Esophagus squamous epithelium (tissue), 5 donors: ENCODE measurements at places on chromosomes 11 and 22.

DNA sequence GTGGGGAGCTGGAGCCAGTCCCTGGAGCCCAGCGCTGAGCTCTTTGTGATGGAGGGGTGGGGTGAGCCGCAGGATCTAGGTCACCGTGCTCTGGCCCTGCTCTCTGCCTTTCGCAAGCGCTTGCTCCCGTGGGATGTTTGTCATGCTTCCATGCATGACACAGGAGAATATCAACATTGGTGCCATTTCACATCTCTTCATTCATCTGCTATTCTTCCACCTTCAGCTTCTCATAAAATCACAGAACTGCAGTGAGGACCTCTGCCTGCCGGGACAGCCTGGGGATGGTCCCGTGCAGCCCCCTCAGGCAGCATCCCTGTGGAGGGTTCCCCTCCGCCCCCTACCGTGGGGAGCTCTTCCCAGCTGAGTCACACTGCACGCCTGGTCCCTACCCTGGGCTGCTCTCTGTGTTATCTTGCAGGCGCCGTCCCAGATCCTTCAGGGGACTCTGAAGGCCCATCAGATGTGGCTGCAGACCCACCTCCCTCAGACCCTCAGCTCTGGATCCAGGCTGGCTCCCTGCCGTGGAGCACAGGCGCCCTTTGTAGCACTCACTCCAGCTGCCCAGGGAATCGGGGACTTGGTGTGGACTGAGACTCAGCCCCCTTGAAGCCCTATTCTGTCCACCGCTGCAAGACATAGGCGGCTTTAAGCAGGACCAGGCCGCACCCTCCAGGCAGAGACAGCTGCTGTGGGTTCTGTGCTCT lies 5.1 kb upstream of the SEPTIN5 start:
- DNase-seq, result no peak

DNA sequence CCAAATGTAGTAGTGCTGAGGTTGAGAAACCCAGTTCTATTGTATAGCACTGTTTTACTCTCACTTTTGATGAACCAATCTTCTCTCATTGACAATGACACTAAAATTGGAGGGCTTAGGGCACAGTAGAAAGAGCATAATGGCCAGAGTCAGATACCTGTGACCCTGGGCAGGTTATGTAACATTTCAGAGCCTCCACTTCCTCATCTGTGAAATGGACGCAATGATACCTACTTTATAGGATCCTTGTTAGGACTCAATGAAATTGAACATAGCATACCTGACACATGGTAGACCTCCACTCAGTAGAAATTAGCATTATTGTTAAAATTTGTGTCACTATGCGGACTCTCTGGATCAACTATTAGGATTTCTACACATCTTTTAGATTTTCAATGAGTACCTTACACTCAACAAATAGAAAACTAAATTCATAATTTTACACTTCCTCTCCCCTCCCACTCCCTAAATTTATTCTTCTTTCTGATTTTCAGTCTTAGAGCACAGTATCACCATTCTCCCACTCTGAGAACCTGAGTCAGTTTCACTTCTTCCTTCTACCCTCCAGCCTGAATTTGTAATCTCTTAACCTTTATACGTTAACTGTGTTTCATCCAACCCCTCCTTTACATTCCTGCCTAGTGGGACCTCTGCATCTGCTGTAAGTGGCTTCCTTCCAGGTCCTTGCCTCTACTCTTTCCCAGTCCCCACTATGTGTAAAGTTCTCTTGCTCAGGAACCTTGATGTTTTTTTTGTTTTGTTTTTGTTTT lies 78.3 kb downstream of the MICAL2 start:
- no peak for DNase-seq

DNA sequence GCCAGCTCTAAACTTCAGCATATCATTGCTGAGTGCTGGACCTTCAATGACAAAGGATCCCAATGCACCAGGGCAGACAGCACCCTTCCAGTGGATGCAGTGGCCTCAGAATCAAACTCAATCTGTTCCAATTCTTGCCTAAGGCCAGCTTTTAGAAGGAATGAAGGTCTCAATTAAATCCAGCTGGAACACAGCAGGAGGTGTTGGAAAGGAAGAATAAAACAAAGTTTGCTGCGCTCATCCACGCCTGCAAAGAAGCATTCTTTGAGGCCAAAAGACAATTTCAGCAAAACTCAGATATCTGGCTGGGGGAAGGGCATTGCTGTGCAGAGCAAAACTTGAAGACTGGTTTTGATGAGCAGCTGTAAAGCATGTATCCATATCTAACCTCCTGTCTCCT lies 120.7 kb downstream of the CCDC81 start:
- DNase-seq, result no peak

- DNase-seq, result no peak
Observed at GRCh38 chr11:130672911-130673310, 224.5 kb downstream of the ADAMTS15 start.

- no peak for DNase-seq
Observed at GRCh38 chr11:59184691-59185339, 12.9 kb downstream of the DTX4 start.

- no peak for DNase-seq
Observed at GRCh38 chr11:70272009-70272408, 1.5 kb downstream of the PPFIA1 start.

- DNase-seq, result no peak
Observed at GRCh38 chr11:117629891-117630538, 167.0 kb downstream of the DSCAML1 start.

DNA sequence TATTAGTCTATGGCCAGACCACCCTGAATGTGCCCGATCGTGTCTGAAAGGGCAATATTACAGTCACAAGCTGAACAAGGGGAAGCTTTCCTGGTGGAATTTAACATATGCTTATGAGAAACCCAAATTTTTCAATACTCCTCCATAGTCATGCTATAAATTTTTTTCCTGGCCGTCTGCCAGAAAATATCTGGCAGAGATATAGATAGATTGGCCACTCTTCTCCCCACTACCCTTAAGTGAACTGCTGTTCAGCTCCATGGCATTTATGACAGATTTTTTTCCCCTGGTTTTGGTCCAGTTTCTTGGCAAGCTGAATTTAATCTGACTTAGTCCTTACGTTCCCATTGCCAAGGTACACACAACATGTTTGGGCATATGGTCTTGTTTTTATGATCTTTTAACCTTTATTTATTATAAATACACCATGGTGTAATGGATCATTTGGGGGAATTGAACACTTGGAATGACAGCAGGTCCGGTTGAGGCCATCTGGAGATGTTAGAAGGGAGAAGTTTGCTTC lies 328.5 kb downstream of the CNTN5 start:
- no peak for DNase-seq

- no peak for DNase-seq
Observed at GRCh38 chr11:102940714-102941588, 14.6 kb downstream of the MMP13 start.

GRCh38 chr11:119895981-119896380 lies 167.0 kb upstream of the NECTIN1 start:
- no peak for DNase-seq

GRCh38 chr22:31683181-31684105 lies 21.4 kb upstream of the PISD start:
- no peak for DNase-seq

DNA sequence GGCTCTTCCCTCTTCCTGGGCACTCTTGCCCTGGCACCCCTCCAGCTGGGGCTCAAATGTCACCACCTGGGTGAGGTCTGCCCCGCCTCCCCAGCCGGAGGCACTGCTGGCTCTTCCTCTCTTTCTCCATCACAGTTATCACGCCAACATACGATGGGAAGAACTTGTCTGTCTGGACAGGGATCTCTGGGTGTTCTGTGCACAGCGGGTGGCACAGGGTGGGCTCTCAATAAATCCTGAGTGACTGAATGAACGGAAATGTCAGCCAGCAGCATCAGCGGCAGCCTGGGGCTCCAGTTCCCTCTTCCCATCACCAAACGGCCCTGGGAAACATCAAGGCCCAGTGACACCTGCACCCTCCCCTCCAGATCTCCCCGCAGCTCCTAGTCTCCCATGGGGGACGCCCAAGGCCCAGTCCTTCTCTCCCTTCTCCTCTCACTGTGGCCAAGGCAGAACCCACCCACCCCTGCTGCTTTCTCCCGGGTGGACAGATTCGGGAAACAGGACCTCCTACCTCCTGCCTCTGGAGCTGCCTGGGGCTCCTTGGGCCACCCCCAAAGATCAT lies 440 bp upstream of the SLC25A45 start:
- no peak for DNase-seq

GRCh38 chr22:33745501-33745900 lies 174.8 kb downstream of the LARGE1 start:
- DNase-seq, result no peak

- no peak for DNase-seq
Observed at GRCh38 chr11:57172031-57172430, 9.7 kb upstream of the LRRC55 start.

- DNase-seq, result no peak
Observed at GRCh38 chr22:44378380-44378779, 65.6 kb upstream of the SHISAL1 start.
